Left ventricle myocardium superior (tissue), 1 donor: ENCODE measurements at places on chromosomes 16 and 17. TPM values are rescaled to one million over a fixed set of nuclear protein-coding genes. Genes with fewer than 3 reads are reported as not detected.

DNA sequence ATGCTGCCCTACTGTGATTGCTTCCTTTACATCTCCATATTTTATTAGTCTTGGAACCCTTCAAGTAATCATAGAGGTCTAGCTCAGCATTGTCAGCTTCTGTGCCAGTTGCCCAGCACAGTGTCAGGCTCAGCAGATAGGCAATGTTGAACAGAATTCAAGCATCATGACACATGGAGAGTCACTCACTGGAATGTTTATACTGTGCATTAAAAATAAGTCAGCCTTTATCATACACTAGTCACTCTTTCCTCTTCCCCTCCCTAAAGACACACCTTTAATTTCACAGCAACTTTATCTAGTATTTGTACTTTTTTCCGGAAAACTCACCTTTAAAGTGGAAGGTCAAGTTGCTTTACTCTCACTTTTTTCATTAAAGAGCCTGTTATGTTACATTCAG is 253.8 kb upstream of the CDH11 start:
- DNase-seq = no peak

GRCh38 chr17:6853764-6854442 is 22.4 kb upstream of the TEKT1 start:
- DNase-seq = no peak

DNA sequence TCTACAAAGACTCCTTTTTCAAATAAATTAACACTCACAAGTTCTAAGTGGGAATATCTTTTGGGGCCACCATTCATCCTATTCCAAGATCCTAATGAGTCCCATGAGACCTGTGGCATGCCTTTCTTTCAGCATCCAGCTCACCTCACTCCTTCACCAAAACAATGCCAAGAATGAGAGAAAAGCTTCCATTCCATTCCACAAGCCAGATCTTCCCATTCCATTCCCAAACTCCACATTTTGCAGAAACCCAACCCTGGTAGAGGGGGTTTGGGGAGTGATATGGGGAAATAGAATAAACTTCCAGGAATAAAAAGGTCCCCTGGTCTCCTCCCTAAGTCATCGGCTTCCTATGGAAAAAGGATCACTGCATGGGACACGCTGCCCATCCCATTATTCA is 392.2 kb downstream of the NPIPA8 start:
- DNase-seq = no peak

The ALDH3A1 gene
- total RNA-seq = not detected

The KLHDC4 gene
- 11.6 TPM for total RNA-seq
